ENCODE measurements at places on chromosomes 1 and 21.

- DNase-seq = no peak
Measured at GRCh38 chr1:190455631-190456030, 22.0 kb downstream of the BRINP3 start.

GRCh38 chr1:196910215-196910614 lies 22.4 kb downstream of the CFHR4 start:
- DNase-seq = no peak

DNA sequence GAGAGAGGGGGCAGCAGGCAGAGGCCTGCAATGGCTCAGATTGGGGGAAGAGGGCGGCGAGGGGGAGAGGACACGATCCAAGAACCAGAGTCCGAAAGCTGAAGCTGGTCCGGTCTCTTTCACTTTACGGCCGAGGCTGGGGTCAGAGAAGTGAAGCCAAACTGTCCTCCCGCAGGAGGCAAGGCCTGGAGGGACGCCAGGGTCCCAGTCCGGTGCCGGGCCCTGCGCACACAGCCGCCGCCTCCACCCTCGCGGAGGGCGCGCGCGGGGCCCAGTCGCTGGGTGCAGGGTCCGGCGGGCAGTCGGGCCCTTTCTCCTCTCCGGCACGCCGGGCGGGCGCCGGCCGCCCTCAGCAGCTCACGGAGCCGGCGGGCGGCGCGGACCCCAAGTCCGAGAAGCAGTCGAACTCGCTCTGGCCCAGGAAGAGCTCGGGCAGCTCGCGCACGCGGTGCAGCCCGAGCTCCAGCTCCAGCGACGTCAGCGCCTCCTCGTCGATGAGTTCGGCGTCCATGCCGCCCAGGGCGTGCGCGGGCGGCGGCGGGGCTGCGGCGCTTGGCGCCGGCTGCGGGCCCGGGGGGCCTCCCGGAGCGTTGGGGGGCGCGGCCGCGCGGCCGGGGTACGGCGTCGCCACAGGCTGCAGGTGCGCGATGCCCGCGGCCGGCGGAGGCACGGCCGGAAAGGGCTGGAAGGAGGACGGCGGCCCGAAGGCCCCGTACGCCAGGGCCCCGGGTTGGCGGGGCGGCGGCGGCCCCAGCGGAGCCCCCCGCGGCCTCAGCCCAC lies 749 bp downstream of the CITED4 start:
- DNase-seq = no peak

DNA sequence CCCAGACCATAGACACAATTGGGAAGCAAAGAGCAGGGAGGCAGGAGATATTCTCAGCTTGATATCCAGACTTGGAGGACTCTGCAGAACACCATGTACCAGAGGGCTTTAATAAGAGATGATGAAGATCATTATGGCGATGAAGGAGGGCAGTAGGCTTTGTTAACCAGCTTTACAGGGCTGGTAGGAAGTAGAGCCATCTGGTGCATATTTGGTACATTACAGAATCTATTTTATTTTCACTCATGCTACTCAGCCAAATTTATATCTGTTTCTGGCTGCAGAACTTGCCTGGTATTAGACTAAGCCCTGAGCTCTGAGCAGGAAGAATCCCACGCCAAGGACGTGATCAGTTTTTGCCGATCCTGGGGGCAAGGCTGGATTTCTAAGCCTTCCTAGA lies 61.8 kb upstream of the SYT6 start:
- DNase-seq = no peak

DNA sequence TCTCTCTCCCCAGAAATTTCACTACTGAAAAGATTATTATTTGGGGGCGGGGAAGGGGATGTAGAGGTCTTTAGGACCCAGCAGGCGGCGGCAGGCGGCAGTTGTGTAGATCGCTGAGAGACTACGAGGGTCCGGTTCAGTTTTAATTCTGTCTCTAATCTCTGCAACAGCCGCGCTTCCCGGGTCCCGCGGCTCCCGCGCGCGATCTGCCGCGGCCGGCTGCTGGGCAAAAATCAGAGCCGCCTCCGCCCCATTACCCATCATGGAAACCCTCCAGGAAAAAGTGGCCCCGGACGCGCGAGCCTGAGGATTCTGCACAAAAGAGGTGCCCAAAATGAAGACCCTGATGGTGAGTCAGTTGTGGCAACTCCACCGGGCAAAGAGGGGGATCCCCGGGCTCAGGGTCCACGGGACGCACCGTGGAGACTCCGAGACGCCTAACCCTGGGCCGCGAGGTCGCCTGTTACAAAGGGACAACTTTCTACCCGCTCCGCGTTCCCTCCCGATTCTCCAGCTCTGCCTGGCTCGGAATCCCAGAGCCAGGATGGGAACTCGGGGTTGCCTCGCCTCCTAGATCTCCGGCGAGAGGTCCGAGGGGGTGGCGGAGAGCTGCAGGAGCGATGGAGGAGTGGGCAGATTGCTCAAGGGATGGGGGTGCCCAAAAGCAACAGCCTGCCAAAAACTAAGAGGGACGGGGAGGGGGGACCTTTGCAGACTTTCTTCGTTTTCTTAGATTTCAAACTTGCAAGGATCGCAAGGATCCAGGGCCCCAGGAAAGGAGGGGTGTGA lies at the start of gene ST6GALNAC5:
Gene ST6GALNAC5, plus strand, starts transcription at position 139 of the 789 bp plus-strand sequence.
- DNase-seq = no peak

- no peak for DNase-seq
Measured at GRCh38 chr21:37074546-37074945, 1.5 kb downstream of the TTC3 start.

DNA sequence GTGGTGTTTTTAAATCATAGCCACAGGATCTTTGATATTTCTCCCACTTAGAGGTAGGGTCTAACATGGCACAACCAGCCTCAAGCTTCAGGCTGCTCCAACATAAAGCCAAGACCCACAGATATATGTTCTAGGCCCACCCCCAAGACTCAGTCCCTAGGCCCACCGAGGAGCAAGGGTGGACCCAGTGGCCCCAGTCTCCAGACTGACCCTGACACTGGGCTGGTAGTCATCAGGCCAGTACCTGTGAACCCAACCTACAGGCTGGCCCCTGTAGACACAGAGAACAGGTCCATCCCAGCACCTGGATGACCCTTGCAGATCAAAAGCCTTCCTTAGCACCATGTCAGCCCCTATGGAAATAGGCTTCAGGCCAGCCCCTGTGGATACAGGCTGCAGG lies 60.5 kb downstream of the NEGR1 start:
- DNase-seq = no peak

DNA sequence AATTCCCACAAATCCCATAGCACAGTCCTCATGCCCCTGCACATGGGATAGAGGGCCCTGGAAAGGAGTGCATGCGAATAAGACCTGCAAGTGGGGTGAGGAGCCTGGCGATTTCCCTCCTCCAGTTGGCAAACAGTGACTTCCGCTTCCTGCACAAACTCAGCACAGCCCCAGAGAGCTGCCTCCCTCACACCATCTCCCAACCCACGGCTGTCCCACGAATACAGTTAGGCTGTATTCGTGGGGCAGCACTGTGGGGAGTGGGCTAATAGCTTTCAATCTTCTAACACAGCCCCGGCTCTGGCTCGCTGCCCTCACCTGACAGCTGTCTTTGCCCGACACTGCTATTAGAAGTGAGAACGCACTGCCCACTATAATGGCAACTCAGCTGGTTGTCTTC lies 28.2 kb upstream of the CNTN2 start:
- DNase-seq = no peak

DNA sequence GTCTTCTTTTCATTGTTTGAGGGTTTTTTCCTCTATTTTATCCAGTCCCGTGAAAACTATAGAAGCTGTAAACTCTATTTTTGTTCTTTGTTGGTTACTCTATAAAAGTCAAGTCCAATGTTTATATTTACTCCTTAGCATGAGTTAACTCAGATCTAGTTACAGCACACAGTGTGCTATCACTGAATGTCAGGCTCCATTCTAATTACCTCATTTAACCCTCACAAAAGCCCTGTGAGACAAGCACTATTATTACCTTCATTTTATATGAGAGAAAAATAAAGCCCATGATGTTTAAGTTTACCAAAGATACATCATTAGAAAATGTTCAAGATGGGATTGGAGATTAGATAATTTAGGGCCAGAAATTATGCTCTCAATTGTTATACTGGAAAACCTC lies 251.4 kb upstream of the SNX7 start:
- DNase-seq = no peak

- DNase-seq = no peak
Measured at GRCh38 chr1:31782421-31783410, 18.6 kb upstream of the ADGRB2 start.

DNA sequence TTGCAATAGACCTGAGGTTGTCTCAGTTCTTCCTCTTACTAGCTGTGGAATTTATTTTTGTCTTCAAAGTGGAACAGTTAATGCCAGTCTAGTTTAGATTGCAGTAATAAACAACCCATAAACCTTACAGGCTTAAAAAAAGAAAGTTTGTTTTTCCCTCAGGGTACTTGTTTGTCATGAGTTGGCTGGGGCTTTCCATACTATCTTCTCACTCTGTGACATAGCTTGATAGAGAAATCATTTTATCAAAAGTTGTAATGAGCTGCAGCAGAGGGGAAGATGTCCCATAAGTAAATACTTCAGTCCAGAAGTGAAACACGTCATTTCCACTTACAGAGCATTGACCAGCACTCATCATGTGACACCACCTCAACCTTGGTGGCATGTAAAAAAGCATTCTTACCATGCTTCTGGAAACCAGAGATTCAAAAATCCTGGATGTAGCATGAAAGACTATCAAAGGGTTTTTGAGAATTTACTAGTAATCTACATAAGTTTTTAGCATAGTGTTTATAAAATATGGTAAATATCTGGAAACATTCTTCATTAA lies 62.8 kb upstream of the COL11A1 start:
- DNase-seq = no peak

- peak; percentile 65 for DNase-seq
Measured at GRCh38 chr1:26336477-26337205, 17.3 kb downstream of the CRYBG2 start.

DNA sequence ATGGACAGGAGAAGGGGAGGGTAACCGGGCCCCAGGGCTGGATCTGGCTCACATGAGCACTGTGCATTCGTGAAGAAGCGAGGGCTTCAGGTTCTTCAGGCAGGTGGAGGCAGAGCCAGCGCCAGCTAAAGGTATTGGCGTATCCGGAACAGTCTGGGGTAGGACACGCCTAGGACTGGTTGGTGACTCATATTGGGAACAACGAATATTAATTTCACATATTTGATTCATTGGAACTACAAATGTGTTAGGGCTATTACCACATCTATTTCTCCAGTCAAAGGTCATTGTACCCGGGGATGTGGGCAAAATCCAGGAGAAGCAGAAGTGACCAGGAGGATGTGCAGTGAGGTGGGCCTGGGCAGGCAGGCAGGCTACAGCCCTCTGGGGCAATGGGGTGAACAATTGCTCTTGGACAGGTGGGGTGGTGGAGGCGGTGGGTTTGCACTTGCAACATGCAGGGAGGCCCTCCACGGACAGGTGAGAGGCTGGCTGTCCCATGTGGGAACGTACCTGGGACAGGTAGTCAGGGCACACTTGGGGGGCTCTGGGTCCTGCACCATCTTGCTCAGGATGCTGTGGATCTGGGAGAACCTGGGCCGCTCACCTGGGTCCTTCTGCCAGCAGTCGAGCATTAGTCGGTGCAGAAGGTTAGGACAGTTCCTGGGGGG lies 26.7 kb downstream of the CDCA8 start:
- no peak for DNase-seq

DNA sequence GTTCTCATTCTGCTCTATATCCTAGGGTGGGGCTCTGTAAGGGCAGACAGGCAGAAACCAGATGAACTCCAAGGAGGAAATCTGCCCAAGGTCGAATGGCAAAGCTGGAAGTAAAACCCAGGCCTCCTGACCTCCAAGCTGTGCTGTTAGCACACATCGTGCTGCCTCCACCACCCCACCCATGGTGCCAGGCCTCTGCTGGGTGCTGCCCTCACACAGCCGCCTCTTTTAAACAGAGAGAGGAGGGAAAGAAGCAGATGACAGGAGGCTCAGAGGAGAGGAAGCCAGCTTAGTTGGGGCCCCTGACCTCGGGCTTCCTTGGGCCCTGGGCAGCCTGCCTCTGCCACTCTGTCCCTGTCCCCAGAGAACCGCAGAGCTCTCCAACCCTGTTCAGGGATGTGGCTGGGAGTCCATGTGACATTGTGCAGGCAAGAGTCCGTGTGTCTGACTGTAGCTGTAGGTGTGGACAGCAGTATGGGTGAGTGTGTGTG lies 1.1 kb downstream of the SYNC start:
- no peak for DNase-seq

- DNase-seq = no peak
Measured at GRCh38 chr1:191953526-191953925, 204.7 kb upstream of the RGS18 start.

DNA sequence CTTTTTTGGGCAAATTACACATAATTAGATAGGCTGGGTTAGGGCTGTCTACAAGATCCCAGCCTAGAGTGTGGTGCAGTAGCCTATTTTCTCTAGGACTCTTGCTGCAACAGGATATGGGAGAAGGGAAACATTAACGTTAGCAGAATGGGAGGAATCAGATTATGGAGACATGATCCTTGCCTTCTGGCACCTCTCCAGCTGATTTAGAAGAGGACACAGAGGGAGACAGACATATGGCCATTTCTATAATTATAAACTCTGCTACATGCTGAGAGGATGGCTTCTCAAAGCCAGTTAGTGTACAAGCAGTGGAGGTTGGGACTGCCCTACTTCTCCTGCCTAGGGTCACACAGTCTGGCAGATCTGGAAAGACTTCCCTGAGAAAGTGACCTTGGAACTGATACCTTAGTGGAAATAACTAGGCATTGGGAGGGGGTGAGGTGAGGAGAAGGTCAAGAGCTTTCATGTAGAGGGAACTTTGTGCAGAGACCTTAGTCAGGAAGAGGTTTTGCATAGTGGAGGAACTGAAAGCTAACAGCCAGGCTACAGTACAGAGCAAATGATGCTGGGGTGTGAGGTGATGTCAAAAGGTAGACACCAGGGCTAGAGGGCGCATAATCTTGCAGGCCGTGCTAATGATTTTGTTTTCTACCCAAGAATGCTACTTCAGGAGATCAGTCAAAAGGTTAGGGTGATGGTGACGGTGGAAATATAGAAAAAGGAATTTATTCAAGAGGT lies 1.2 kb upstream of the CD1D start:
- DNase-seq = no peak

All from activated CD4-positive, CD25-positive, alpha-beta regulatory T cell treated with anti-CD3 and anti-CD28 coated beads, Interleukin-2, amount 50 U/mL, for 16 hours (primary cell).